ENCODE measurements at places on chromosomes 7 and 10.

- DNase-seq: peak; percentile 53
These were observed 73.0 kb downstream of the MICU1 start for GRCh38 chr10:72552857-72553256.

- no peak for DNase-seq
These were observed 263.4 kb downstream of the INHBA start for GRCh38 chr7:41439515-41439879.

DNA sequence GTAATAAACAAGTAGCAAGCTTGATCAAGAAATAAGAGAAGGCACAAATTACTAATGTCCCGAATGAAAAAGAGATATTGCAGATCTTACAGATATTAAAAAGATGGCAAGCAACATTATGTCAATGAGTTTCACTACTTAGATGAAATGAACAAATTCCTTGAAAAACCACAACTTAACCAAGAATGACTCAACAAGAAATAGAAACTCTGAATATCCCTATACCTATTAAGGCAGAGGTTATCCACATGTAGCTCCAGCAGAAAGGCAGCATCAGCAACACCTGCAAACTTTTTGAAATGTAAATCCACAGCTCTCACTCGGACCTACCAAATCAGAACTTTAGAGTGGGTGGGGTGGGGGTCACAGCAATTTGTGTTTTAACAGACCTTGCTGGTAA lies 33.6 kb downstream of the PDE1C start:
- DNase-seq: peak; percentile 65

DNA sequence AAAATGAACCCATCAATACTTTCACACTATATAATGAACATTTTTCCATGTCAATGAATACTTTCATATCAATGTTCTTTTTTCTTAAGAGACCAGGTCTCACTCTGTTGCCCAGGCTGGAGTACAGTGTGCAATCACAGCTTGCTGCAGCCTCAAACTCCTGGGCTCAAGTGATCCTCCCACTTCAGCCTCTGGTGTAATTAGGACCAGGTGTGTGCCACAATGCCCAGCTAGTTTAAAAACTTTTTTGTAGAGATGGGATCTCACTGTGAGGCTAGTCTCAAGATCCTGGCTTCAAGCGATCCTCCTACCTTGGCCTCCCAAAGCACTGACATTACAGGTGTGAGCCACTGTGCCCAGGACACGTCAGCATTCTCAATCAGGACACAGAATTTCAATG lies 85.2 kb downstream of the SH3PXD2A start:
- DNase-seq: no peak

GRCh38 chr10:72044417-72045041 lies 43.8 kb downstream of the SPOCK2 start:
- no peak for DNase-seq

- DNase-seq: peak; percentile 89
These were observed 6.5 kb upstream of the NANOS1 start for GRCh38 chr10:119022846-119023552.

GRCh38 chr10:79230328-79230830 lies 116.9 kb upstream of the PPIF start:
- DNase-seq: no peak

DNA sequence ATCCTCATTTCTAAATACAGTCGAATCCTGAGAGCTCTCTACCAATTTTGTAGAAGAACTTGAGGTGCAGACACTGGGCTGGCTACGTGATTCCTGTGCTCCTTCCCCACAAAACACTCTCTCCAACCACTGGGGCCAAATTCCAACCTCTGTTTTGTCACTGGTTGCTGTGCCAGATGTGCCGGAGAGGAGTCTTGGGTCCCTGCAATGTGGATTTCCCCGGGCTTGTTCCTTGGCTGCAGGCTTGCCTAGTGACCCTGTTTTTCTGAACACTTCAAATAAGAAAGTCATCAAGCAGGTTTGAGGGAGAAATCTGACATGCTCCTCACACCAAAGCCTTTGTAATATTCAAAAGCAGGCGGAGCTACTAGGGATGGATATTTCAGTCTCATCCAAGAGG lies 44.4 kb upstream of the AGBL3 start:
- no peak for DNase-seq

DNA sequence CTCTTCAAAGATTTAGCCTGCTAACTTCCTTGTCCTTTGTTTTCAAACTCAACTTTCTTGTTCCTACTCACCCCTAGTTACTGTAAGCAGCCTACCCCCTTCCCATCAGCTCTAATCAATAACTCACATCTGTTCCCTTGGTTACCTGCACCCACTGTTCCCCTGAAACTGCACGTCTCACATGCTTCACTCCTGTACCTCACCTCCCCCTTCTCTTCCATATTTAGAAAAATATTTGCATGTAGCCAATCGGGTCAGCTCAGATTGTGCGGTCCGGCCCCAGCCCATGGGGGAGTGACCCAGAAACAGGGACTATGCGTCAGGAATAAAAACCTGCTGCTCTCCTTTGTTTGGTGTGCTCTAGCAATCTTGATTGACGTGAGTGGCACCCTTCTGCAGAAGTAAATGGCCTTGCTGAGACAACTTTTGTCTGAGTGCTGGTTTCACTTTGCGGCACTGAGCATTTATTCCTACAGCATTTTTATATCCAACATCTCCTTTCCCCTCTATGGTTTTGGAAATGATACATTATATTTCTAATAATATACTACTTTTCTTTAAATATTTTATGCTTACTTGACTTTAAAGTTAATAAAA lies 21.1 kb upstream of the FAM221A start:
- no peak for DNase-seq
